ENCODE measurements at places on chromosomes 3 and 15. TPM values are rescaled to one million over a fixed set of nuclear protein-coding genes. Genes with fewer than 3 reads are reported as not detected.

DNA sequence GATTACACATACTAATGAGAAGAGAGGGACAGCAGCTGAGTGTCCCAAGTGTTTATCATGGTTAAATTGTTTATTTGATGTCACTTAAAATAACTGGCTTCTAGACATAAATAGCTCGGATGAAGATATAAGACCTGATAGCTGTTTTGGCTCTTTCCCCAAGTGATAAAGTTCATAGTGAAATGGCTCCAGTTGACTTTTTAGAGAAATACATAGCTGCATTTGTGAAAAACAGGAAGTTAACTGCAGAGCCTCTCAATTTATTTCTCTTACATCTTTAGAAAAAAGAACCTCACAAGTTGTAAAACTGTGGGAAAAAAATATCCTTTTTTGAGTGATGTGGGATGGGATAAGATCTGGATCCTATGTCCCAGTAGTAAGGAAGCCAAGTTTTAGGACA lies 332.9 kb upstream of the RASGRP1 start:
- no peak for DNase-seq

- DNase-seq, result no peak
Measured at GRCh38 chr3:36201546-36201945, 178.8 kb upstream of the STAC start.

The RYK gene
- polyA plus RNA-seq, result 102 TPM

GRCh38 chr3:70249509-70250160 lies 62.8 kb downstream of the MDFIC2 start:
- no peak for DNase-seq

DNA sequence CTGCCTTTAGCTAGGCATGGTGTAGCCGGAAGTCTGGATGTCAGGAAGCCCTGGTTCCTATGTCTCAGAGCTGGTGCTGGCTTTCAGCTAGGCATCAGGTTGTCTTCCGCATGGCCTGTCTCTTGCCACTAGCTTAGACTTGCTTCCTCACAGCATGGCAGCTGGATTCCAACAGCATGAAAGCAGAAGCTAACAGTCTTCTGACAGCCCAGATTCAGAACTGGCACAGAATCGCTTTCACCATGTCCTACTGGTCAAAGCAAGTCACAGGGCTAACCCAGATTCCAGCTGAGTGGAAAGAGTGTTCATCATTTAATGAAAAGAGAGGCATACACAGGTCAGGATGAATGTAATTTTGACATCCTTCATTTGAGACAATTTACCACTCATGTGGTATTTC lies 1050.5 kb downstream of the ROBO2 start:
- no peak for DNase-seq

DNA sequence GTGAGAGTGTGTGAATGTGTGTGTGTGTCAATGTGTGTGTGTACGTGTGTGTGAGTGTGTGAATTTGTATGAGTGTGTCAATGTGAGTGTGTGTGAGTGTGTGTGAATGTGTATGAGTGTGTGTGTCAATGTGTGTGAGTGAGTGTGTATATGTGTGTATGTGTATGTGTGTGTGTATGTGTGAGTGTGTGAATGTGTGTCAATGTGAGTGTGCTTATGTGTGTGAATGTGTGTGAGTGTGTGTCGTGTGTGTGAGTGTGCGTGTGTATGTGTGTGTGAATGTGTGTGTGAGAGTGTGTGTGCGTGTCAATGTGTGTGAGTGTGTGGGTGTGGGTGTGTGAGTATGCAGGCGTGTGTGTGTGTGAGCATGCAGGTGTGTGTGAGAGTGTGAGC lies 93.5 kb upstream of the ALDH1A3 start:
- no peak for DNase-seq

DNA sequence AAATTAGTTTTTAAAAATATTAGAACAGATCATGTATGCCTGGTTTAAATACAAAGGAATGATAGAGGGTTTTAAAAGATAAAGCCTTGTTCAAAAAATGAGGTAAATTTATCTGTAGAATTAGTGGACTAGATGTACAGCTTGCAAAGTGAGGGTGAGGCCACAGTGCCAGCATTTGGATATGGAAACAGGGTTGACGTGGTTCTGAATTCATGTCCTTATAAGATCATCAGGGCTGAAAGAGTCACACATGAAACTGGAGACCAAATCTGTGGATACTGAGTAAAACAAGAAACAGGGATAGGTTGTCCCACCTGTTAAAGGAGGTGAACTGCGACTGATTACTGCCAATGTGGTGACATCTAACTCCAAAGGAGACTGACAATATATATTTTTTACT lies 46.3 kb downstream of the NCK1 start:
- no peak for DNase-seq

- no peak for DNase-seq
Measured at GRCh38 chr15:35740761-35741160, 194.8 kb upstream of the DPH6 start.

- DNase-seq, result no peak
Measured at GRCh38 chr3:7015683-7016440, 154.9 kb downstream of the GRM7 start.

The CHRM5 gene
- polyA plus RNA-seq, result 0.10 TPM

DNA sequence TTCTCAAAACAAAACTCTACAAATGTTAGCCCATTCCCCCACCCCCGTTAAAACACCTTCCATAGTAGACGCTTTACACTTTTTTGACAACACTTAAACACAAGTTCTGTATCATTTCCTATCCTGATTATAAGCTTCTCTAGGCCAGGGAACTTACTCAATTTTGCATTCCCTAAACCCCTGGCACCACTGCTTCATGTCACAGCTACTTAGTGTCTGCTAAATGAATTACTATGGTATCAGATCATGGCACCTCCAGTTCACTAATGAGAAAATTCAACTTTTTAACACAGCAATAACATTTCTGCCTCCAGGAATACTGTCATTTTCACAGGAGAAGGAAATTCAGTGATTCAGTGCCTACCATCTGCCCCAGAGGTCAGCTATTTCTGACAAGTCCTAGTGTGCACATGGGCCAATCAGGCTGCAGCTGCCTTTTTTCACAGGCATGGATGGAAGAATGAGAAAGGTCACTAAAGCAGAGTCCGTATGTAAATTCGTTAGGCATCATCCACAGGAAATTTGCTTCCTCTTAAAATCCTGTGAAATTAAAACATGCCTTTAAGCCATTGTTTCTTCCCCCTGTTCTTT lies 18.5 kb downstream of the SFMBT1 start:
- DNase-seq, result no peak

The THSD4 gene
- 36.6 TPM for polyA plus RNA-seq

The PRRT3 gene
- 4.2 TPM for polyA plus RNA-seq

DNA sequence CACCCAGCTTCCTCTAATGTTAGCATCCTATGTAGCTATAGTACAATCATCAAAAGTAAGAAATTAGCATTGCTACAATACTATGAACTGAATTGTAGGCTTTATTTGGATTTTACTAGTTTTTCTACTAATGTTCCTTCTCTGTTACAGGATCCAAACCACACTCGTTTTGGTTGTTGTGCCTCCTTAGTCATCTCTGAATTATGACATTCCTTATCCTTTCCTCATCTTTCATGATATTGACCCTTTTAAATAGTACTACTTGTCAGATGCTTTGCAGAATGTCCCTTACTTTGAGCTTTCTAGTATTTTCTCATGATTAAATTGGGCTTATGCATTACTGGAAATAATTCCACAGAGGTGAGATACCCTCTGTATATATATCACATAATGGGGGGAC lies 265.4 kb downstream of the VPS13C start:
- no peak for DNase-seq

The MORC1 gene
- polyA plus RNA-seq, result 0.78 TPM

- no peak for DNase-seq
Measured at GRCh38 chr3:186506857-186507256, 37.3 kb downstream of the CRYGS start.

The NR2E3 gene
- polyA plus RNA-seq, result 0.34 TPM

DNA sequence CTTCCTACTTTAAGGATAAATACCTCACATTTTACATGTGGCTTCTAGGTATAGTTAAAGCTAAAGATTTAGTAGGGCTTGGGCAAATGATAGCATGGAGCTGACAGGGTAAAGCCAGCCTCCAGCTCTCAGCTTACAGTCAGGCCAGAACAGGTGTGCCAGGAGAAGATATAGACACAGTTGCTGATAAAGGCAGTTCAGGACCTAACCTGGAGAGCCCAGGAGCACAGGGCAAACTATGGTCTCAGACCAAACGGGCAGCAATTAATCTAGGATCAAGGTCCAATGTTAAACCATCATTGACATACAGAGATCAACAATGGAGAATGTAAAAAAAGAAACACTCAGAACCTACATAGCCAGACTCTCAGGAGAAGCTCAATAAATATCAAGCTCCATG lies 4.0 kb downstream of the WDR49 start:
- no peak for DNase-seq

- DNase-seq, result no peak
Measured at GRCh38 chr15:32843219-32843815, 125.5 kb downstream of the GREM1 start.

The BOC gene
- 33.3 TPM for polyA plus RNA-seq

DNA sequence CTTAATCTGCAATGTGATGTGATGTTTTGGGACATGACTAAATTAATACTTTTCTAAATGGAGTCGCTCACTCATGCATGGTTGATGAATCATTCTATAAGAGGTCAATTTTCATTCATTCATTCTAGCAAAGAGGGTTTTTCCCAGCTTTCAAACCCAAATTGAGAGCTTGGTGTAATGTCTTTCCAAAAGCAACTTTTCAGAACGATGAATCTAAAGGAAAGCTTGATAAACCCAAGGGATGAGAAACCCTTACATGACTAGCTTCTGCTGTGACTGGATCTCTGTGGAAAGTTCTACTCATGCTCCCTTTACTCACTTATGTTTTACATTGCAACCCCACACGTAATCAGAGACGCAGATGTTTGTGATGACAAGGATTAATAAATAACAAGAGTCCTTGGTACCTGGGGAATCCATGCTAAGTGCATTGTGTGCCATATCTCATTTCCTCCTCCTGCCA lies 47.7 kb downstream of the PDZRN3 start:
- no peak for DNase-seq

- DNase-seq, result no peak
Measured at GRCh38 chr15:51243774-51244173, 94.6 kb downstream of the CYP19A1 start.

GRCh38 chr3:144900366-144900765 lies 928.7 kb downstream of the DIPK2A start:
- no peak for DNase-seq

The GOLGA8F gene
- 0.05 TPM for polyA plus RNA-seq

DNA sequence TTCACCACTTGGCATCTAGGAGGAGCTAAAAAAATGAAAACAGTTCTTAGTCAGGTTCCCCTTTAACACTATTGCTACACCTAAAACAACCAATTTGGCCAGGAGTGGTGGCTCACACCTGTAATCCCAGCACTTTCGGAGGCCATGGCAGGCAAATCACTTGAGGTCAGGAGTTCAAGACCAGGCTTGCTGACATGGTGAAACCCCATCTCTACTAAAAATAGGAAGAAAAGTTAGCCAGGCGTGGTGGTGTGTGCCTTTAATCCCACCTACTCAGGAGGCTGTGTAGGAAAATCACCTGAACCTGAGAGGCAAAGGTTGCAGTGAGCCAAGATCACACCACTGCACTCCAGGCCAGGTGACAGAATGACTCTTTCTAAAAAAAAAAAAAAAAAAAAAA lies 124.1 kb downstream of the DGKG start:
- no peak for DNase-seq

DNA sequence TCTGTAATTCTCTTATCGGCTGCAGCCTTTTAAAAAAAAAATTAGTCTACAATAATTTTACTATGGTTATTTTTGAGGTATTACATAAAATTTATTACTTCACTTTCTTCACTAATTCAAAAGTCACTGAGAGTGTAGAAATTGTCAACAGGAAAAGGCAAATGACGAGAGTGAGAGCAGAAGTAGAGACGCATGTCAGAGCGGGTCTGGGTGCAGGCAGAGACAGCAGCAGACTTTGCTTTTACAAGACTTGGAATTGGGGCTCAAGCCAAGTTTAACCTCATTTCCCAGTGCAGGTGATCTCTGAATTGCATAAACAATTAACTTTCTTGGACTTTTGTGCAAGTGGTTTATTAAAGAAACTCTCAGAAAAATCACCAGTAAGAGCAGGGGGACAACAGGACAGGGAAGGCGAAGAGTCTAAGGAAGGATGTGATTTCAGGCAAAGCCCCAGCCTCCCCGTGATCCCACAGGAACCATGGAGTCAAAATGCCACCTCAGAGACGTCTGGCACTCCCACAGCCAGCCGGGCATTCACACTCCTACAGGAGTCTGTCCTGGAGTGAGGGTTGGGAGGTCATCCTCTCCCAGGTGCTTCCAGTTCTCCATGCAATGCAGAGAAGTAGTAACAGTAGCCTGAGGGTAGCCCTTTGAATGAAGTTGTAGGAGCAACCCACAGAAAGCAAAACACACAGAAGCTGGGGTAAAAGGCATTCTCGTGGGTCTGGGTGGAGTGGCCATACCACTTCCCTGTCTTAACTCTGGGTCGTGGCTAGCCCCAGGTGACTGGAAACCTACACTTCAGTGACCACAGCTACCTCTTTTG lies 274.0 kb upstream of the TGFBR2 start:
- DNase-seq, result no peak

DNA sequence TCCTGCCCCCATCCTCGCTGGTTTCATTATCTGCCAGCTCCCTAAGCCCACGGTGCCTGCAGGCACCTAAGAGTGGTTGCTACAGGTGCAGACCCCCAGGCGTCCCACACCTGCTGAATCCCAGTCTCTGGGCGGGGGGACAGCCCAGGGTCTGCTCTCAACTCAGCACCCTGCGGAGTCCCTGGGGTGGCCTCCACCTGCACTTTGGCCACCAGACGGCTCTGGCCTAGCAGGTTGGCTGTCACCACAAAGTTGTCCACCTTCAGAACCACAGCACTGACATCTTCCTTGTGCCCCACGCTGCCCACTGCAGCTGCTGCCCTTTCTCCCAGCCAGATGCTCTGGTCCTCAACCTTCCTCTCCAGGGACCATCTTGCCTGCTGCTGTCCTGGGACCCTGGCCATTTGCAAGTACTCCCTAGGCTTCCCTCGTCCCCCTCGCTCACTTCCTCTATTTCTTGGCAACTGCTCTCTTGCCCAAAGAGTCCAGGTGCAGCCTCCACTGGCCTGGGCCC lies 34.9 kb upstream of the SNRPA1 start:
- DNase-seq, result no peak

DNA sequence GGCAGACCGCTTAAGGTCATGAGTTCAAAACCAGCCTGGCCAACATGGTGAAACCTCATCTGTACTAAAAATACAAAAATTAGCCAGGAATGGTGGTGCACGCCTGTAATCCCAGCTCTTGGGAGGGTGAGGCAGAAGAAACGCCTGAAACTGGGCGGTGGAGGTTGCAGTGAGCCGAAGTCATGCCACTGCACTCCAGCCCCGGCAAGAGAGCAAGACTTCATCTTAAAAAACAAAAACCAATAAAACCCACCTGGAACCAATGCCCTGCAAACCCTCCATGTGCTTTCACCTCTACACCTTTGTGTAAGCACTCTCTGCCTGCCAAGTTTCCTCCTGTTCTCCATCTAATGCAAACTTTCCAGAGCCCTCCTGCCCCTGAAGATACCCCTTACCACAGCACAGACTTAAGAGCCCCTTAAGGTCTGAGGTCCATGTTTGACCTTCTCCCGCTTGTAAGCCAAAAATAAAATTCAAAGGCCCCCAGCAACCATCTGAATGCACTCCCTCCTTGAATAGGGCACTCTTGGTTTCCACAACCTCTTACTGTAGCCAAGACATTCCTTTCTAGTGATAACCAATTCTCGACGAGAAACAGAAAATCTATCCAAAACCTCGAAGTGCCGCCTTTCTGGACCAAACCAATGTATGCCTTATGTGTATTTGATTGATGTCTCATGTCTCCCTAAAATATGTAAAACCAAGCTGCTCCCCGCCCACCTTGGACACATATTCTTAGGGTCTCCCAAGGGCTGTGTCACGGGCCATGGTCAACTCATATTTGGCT lies 3.0 kb downstream of the RPL32 start:
- no peak for DNase-seq

Data from renal cortex interstitium (tissue), 15 donors.